Activated CD8-positive, alpha-beta T cell treated with anti-CD3 and anti-CD28 coated beads, Interleukin-2, amount 10 ng/mL, durations not matched to agents 7 days and 5 days (primary cell): ENCODE measurements at places on chromosomes 1 and 21. TPM values are rescaled to one million over a fixed set of nuclear protein-coding genes. Genes with fewer than 3 reads are reported as not detected.

The S100A7A gene
- total RNA-seq = not detected

The DIO1 gene
- not detected for total RNA-seq

The OR2T29 gene
- total RNA-seq = not detected

The PDZK1 gene
- total RNA-seq = 0.78 TPM

The RAP1A gene
- total RNA-seq = 133 TPM

The RGS8 gene
- not detected for total RNA-seq

- DNase-seq = no peak
Measured at GRCh38 chr21:25980710-25981109, 189.9 kb downstream of the APP start.

DNA sequence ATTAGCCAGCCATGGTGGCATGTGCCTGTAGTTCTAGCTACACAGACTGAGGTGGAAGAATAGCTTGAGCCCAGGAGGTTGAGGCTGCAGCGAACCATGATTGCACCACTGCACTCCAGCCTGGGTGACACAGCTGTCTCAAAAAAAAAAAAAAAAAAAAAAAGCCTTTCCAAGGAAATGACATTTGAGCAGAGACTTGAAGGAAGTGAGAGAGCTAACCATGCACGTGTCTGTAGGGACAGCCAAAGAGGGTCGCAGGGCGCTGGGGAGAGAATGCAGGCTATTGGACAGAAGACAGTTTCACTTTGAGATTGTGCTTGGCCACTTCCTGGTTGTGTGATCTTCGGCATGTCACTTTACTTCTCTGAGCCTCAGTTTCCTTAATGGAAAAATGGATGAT lies 6.8 kb downstream of the HCRTR1 start:
- DNase-seq = no peak

DNA sequence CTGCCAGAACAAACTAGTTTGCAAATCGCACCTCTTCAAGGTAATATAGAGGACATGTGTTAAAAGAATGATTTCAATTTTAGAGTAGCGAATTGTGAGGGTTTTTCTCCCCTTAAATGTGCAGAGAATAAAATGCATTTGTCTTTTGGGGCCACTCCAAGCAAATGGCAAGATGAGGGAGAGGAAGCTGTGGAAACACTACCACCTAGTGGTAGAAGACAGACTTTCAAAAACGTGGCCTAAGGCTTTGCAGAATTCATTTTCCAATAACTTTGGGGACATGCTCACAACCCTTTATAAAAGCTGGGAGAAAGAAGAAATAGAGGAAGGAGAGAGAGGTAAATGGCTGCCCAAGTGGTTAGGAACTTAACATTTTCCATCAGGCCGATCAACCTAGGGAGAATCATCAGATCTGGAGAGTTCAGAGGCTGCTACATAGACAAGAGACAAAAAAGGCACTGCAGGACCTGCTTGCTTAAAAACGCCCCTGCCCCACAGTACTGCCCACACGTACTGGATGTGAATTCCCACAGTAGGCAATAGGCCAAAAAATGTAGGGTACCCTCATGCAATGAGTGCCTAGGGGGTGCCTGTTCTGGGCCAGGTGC lies 15.7 kb upstream of the RCAN1 start:
- peak; percentile 52 for DNase-seq

DNA sequence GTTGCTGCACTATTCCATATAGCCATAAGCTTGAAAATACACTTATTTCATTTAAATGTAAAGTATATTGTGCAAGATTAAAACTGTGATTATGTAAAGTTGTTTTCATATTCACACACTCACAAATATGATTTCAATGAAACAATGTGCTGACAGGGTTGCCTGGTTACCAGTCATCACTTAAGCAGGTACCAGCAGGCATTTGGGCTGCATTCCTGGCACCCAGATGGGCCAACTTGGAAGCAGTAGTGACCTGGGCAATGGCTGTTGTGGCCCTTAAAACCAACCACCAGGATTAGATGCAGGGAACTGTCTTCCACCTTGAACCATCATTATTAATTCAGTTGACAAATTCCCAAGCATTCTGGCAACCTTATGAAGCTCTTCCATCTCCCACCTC lies 45.0 kb upstream of the RASAL2 start:
- DNase-seq = no peak

DNA sequence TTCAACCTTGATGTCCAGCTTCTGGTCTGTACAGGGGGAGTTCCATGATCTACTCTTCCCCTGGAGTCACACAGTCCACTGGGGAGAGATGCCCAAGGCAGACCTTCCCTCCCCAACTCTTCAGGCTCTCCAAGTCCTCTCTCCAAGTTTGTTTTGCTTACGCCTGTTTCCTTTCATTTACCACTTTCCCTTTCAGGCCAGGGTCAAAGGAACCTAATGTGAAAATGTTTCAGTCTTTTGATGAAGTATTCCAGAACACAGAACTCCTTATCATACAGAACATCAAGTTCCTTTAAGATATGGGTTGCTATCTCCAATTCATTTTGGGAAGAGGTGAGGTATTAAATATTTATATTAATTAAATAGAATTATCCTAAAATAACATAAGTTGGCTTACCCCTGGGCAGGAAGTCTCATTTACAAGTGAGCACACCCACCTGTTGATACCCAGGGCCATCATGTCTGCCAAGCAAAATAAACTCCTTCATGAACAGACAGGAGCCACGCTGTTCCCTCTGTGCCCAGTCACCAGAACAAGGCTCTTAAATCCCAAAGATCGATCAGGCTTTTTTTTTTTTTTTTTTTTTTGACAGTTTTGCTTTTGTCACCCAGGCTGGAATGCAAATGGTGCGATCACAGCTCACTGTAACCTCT lies 82.2 kb upstream of the LYST start:
- DNase-seq = no peak

- DNase-seq = peak; percentile 74
Measured at GRCh38 chr1:202154766-202155477, 5.5 kb downstream of the PTPN7 start.

- no peak for DNase-seq
Measured at GRCh38 chr1:219266524-219266923, 92.8 kb downstream of the LYPLAL1 start.

GRCh38 chr1:53195246-53196016 lies 1.2 kb upstream of the CPT2 start:
- no peak for DNase-seq

GRCh38 chr21:25682382-25682781 lies 43.3 kb downstream of the JAM2 start:
- DNase-seq = no peak

- DNase-seq = no peak
Measured at GRCh38 chr1:13456904-13457532, 46.8 kb downstream of the PRAMEF20 start.

DNA sequence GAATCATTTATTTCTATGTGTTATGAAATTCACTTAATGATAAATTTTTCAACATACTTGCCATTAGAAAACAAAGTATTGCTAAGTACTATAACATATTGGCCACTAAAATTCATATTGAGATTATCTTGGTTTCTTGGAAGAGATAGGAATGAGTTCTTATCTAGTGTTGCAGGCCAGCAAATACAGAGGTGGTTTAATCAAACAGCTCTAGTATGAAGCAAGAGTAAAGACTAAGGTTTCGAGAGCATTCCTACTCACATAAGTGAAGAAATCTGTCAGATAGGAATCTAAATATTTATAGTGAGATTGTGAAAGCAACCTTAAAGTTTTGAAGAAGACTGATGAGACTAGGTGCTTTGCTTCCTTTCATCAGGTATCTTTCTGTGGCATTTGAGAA lies 37.9 kb upstream of the FOXE3 start:
- no peak for DNase-seq

- DNase-seq = no peak
Measured at GRCh38 chr1:211865180-211865579, 34.6 kb upstream of the LPGAT1 start.

DNA sequence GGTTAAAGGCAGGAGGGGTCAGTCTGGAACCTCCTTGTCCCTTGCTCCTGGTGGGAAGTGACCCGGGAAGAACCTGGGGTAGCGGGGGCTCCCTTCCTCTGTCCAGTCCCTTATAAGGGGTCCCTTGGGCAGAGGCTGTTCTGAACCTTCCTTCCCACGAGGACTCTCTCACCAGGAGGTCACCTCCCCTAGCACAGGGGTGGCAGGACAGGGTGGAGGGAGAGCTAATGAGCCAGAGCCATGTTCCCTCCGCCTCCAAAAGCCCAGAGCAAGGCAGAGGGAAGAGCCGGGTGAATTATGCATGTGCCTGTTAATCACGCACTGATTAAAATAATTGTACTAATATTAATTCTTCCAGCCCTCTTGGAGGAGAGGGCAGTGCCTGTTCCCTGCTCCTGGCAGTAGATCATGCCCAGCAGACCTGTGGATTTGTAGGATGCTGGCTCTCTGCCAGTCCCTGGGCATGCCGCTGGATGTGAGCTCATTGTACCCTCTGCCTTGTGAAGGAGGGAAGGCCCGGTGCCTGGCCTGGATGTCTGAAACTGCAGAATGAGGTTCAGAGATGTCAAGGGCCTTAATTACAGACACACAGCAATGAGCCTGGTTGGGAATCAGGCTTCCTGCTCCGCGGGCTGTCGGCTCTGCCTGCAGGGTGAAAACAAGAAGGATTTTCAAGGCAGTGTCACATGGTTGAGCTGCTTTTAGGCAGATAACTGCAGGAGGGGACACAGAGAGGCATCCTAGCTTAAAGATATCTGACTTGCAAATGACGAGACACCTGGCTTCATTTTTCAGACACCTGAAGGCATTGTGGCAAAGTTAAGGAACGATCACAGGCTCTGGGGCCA lies 68.2 kb downstream of the IGSF21 start:
- no peak for DNase-seq

DNA sequence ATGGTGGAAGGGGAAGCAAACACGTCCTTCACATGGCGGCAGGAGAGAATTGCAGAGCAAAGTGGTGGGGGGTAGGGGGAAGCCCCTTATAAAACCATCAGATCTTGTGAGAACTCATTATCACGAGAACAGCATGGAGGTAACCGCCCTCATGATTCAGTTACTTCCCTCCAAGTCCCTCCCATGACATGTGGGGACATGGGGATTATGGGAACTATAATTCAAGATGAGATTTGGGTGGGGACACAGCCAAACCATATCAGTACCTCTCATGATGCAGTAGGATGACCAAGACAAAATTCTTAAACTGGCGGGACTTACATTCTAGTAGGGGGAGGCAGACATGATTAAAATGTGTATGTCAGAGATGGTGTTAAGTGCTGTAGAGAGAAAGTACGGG lies 38.8 kb downstream of the WNT4 start:
- no peak for DNase-seq

- no peak for DNase-seq
Measured at GRCh38 chr1:150441121-150441520, 46.1 kb upstream of the TARS2 start.

GRCh38 chr1:157944663-157945280 lies 48.7 kb upstream of the KIRREL1 start:
- no peak for DNase-seq

GRCh38 chr1:154735061-154735803 lies 127.2 kb upstream of the ADAR start:
- no peak for DNase-seq

DNA sequence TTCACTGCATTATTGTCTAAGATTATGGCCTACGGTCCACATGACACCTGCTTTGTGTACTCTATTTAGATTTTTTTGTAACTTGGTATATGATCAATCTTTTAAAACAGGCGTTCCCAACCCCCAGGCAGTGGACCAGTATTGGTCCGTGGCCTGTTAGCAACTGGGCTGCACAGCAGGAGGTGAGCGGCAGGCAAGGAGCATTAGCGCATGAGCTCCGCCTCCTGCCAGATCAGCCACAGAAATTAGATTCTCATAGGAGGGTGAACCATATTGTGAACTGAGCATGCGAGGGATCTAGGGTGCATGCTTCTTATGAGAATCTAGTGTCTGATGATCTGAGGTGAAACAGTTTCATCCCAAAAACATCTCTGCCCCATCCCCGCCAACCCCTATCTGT lies 228.4 kb upstream of the NR5A2 start:
- no peak for DNase-seq

DNA sequence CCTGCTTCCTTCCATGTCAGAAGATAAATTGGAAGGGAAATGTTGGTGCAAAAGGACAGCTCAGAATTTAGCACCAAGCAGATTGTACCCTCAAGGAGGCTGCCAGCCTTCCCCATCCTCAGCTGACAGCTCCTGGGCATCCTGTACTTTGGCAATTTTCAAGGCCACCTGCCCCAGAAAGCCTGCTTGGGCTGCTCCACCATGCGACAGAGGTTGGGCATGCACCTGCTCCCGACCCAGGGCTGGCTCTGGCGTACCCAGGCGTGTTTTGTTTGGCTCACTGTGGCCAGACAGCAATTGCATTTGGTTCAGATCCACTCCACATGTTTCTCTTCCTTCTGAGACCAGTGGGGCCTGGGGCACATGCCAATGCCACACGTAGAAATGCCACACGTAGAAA lies 547.8 kb downstream of the NPHP4 start:
- no peak for DNase-seq

DNA sequence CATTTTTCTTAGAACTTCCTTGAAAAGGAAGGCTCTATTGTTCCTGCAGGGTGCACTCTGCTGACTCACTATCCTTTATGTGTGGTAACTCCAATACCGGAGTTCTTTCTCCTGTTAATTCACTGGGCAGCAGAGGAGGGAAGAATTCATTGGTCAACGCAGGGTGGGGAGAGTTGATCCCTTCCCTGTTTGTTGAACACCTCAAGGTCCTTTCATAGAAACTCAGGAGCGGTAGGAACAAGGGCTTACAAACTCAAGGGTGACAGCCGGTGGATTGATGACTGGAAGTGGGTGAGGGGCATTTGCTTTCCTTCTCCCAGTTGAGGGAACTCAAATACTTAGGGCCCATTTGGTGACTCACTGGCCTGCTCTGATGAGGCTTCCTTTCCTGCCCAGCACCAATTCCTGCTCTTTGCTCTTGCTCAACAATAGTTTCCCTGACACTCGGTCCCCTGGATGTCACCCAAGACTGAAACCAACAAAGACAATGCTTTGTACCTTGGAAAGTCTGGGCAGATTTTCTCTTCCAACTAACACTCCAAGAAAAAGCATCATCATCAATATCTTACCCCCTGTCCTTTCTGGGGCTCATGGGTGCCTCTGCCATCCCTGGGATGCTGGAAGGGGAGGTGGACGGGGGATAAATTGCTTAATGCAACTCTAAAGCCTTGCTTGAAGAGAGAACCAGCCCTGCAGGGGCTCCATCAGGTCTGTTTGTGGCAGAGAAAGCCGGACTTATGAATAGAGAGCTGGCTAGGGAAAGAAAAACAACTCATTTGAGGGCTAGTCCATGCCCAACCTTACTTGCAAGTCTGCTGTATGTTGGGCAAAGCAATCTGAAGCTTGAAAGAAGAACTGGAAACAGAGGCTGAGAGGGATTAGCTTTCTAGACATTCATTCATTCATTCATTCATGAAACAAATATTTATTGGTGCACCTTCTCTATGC lies 9.3 kb downstream of the SLC26A9 start:
- no peak for DNase-seq
